ENCODE measurements at places on chromosomes 6 and 20.

DNA sequence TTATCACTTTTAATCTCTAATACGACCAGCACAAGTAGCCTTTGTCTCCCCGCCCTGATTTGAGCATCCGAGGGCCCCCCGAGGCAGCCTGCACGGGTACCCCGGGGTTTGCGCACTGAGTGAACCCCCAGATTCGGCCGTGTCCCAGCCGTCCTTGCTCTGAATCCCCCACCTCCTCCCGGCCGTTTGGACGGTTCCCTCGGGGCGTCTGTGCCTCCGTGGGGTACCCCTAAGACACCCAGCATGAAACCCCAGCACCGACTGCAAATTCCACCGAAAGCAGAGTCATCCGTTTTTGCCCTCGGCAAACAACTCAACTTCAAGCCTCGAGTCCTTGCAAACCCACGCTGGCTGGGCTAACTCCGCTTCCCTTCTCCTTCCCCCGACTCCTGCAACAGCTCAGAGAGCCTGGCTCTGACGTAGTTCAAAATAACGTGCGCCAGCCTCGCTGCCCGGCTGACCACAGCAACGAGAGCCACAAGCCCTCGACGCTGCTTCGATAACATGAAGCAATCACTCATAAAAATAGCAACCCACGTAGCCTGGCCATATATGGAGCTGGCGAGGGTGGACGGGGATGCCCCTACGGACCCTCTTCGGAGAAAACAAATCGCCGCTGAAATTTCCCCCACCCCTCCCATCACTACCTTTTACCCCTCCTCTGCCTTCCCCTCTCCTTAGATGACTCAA lies 764 bp upstream of the SNAP25 start:
- peak; percentile 72 for DNase-seq

DNA sequence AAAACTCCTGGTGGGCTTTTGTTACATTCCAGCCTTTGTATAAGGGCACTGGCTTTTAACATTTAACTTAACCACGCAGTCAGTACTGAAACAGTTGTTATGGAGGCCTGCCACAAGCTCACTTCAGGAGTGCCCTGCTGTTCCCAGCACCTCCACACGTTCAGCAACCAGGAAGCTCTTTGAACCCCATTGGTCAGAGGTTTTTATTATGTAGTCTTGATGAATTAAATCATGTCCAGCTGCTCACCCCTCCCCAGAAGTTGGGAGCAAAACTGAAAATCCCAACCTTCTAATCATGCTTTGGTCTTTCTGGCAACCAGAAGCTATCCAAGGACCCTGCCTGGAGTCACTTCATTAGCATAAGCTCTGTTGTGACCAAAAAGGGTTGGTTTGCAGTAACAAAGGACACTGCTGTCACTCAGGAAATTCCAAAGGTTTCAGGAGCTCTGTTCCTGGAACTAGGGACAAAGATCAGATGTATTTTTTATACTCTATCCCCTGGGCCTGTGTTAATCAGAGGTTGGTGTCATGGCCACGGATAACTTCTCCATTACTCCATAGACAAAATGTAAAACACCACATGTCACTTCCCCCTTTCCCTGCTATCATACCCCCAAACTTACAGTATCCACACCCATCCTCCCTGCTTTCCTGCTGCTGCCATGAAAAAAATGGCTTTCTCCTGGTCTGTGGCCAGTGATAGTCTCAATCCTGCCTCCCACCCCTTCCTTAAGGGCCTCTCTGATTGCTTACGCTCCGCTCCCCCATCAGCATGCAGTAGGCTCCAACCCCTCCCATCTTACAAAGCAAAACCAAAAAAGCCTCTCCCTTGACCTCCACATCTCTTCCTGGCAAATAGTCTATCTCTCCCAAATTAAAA lies 3.1 kb downstream of the ARMC12 start:
- DNase-seq, result no peak

GRCh38 chr6:109197061-109197460 lies 101.8 kb downstream of the CEP57L1 start:
- DNase-seq, result no peak

DNA sequence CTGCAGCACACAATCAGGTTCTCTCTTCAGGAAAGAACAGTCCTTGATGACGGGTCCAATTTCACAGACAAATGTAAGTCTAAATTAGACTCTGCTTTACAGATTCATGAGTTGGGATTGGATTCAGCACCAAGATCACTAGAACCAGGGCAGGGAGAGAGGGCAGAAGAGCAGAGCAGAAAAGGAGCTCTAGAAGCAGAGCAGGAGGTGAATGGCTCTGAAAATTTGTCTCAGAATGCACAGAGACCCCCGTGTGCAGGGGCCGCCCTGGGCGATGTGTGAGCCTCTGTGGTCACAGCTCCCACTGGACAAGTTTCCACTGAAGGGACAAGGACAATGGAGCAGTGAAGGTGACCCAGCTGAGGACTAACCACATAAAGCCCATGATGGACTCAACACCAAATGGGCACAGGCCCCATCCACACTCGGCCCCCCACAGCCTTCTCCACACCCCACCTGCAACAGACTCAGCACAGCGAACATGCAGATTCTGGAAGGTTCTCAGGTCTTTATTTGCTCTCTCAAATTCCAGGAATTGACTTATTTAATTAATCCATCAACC lies 3.5 kb downstream of the HLA-B start:
- DNase-seq, result no peak
